ENCODE measurements at places on chromosomes 4 and X.

DNA sequence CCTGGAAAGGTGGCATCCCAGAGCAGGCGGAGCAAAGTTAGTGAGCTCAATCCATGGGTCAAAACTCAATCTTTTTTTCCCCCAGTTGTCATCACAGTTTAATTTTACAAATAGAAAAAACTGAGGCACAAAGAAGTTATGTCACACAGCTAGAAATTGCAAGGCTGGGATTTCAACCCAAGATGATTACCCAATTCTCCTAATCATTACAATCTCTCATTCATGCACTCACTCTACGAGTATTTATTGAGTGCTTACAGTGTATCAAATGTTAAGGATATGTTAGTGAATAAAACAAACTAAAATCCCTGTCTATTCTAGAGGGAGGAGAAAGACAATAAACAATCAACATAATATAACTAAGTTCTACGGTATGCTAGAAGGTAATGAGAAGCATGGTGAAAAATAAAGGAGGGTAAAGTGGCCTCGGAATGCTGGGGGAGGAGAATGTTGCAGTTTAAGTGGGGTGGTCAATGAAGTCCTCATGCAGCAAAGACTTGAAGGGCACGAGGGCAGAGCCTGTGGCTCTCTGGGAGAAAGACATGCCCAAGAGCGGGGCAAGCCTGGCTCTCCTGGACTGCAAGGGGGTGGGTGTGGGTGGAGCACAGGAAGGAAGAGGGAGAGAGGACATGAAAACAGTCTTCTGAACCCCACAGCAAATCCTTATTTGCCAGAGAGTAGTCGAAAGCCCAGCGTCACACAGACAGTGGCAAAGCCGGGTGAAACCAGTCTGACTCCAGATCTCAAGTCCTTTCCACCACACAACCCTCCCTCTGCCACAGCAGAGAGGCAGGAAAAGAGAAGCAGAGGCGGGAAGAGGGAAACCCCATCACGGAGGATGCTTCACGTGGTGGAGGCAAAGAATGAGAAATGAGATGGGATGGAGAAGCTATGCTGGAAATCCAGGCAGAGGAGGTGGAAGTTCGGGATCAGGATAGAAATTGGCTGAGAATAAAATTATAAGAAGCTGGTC lies 48.3 kb downstream of the RAB33B start:
- DNase-seq, result no peak

GRCh38 chr4:122775039-122775438 lies 42.5 kb downstream of the BBS12 start:
- DNase-seq, result no peak

DNA sequence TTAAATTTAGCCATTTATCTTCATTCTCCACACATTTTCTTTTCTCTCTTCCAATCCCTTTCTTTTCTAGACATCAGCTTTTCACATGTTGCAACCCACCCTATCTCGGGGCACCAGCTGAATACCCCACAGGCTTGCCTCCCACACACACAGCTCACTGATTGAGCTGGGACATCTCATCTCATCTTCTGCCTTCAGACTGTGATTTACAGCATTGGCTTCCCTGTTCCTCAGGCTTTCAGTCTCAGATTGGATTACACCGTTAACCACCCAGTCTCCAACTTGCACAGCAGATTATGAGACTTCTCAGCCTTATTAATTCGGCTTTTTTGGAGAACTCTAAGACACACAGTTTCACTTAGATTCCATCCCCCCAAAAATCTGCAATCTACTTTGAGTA lies 93.7 kb downstream of the PRSS12 start:
- no peak for DNase-seq

- DNase-seq, result no peak
These were observed 13.5 kb downstream of the TIMP1 start for GRCh38 chrX:47595716-47596251.

GRCh38 chr4:86657910-86658309 lies 63.8 kb downstream of the PTPN13 start:
- DNase-seq, result no peak

DNA sequence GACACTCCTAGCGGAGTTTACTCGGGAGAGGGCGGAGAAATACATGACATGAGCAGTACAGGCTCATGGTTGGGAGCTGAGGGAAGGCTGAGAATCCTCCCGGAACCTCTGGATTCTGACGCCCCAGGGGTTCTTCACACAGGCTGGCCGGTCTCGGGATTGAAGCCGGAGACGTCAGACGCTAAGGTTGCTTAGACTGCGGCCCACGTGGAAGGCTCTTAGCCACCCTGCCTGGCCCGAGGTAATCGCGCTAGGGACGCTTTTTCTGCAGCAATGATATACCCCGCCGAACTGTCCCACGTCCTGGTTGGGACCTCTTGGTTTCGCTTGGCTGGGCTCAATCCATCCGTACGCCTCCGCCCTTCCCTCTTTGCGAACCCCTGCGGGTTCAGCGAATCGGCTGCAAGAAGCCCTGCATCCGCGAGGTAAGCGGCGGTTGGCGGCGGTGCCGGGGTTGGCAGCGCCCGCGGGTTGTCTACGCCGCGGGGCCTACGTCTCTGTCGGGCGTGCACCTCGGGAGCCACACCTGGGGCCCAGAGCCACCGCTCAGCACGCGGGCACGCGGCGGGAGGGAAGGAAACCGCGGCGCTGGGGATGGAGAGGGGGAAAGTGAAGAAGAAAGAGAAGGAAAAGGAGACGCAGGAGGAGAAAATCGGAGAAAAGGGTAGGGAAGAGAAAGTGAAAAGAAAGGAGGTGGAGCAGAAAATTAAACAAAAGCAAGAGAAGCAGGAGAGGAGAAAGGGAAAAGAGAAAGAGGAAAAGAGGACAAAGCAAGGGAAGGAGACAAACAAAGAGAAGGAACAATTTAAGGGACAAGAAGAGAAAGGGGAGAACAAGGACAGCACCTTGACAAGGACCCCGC lies at the start of gene ARL9:
TSS of gene ARL9 (plus strand) at position 523 of the 862 bp plus-strand sequence. CDS start at position 595, 72 bp downstream.
- DNase-seq, result peak; percentile 36

- no peak for DNase-seq
These were observed 58.2 kb upstream of the C4orf50 start for GRCh38 chr4:6076391-6076790.

DNA sequence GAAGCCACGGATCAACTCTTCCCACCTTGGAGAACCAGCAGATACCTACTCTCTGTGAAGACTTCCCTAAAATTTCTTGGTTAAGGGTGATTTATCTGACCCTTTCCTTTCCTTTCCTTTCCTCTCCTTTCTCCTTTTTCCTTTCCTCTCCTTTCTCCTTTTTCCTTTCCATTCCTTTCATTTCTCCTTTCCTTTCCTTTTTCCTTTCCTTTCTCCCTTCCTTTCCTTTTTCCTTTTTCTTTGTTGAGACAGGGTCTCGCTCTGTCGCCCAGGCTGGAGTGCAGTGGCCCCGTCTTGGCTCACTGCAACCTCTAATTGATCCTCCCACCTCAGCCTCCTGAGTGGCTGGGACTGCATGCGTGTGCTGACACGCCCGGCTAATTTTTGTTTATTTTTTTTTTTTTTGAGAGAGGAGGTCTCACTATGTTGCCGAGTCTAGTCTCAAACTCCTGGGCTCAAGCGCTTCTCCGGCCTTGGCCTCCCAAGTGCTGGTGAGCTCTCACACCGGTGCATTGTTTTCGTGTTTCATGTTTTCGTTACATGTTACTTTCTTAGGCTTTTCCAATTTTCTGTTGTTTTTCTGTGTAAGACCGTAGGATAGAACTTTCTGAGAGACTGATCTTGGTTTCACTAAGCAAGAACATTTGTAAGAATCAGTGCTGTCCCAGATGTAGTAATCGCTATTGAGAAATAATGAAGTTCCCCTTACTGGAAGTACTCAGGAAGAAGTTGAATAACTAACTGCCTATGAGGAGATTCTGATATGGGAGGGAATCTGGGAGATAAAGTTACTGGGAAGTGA lies 2.0 kb downstream of the TMEM165 start:
- no peak for DNase-seq

DNA sequence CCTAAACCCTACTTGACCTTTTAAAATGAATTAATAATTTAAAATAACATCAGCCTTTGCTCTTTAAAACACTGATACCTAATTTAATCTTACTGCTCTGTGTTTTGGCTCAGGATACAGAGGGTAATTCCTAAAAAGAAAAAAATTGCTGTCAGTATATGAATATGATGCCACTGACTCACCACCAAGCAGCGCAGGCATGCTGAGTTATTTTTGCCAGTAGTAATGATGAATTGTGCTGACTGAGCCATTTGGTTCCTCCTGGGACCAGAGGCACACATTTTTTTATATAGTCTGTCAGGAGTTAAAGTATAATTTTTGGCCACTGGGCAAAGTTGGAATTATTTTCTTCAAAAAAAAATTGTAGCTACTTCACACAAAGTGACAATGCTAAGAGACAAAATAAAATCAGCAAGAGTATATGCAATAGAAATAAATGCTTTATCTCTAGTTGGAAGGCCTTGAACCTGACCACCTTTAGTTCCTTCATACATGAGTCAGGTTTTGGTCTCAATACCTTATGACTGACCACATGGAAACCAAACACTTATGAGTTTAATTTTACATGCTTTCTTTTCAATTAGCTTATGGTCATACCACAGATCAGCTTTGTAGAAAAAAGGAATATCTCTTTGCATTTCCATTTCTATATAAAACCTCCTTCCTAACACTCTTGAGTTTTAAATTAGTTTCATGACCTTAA lies 115.1 kb downstream of the PPP3CA start:
- no peak for DNase-seq

DNA sequence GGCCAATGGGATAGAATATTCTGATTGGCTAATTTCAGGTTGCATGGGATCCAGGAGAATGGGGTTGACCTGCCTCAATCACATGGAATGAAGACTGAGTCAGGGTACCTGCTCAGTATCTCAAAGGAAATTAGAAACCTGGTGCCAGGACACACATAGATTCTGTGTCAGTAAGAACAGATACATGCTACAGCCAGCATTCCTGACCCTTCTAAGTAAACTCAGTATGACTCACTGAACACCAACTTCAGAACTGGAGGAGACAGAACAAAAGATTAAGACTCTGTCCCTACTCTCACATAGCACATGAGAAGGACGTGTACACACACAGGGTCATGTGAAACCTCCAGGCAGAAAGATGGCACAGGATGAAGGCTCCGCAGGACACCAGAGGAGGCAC lies 54.5 kb downstream of the FAM184B start:
- DNase-seq, result no peak

GRCh38 chr4:117284736-117285135 lies 199.4 kb upstream of the TRAM1L1 start:
- no peak for DNase-seq

GRCh38 chr4:183961795-183962194 lies 56.7 kb downstream of the STOX2 start:
- DNase-seq, result no peak
